ENCODE measurements at places on chromosomes 1 and 21. TPM values are rescaled to one million over a fixed set of nuclear protein-coding genes. Genes with fewer than 3 reads are reported as not detected.

GRCh38 chr1:39729030-39729429 lies 9.7 kb upstream of the PPIE start:
- DNase-seq = no peak

Gene CITED4
- total RNA-seq = 43.4 TPM

DNA sequence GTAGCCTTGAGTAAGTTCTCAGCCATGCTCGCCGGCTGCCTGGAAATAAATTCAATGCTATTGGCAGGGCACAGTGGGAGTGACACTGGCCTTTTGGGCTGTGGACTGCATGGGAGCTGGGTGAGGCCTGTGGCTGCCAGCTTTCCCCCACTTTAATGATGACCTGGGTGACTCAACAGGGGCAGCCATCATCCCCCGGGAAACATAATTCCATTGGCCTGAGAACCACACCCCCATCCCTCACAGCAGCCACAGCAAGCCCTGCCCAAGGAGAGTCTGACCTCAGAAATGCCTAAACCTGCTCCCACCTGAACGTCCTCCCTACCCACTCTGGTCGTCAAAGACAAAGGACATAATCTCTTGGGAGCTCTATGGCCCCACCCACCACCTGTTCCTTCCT lies 384.0 kb downstream of the LTN1 start:
- no peak for DNase-seq

DNA sequence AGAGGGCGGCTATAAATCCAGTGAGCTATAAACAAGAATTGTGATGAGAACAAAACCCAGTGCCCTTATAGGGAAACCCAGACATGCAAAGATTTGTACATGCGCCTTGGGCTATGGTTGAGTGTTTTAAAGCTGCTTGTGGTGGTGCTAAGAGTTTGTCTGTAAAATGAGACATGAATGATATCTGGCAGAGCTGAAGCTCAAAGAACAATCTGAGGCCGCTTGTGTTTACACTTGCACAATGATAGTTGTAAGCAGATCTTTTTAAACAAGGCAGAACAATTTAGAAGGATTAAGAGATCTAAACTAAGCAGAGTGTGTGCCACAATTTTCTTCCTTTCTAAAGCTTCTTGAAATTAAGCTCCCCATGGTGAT lies 80.4 kb upstream of the ADAMTS5 start:
- DNase-seq = no peak

Gene LDLRAD1
- total RNA-seq = not detected

Gene PLA2G2A
- not detected for total RNA-seq

DNA sequence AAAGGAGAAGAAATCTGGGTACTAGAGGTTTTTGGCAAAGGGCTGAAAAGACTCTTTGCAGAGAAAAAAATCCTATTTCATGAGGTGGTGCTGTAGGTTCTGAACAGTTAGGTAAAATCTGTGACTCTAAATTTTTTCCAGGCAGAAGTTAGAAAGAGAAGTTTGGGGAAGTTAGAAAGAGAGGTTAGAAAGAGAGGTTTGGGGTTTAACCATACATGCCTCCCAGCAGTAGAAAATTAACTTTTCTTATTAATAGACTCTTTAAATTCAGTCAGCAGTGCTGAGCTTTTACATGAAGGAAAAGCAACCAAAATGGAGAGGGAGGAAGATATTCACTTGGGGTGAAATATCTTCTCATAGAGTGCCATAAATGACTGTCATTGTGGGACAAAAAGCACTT lies 12.2 kb downstream of the AMY1C start:
- no peak for DNase-seq

DNA sequence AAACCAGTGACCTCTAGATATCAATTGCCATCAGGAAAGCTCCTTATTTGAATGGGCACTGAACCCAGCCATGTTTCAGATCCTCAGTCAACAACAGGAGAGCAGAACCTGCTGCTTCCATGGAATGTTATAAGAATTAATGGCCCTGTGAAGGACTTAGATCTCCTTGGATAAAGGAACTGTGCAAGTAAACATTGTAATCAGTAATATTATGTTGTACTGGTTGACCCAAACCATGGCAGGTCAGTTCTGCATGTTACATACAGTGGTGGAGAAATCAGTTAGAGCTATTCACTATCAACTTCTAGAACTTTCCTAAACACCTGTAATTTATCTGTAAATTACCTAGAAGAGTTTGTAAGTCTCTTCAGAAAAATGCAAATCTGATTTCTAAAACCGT lies 11.2 kb upstream of the CLDN8 start:
- DNase-seq = no peak

DNA sequence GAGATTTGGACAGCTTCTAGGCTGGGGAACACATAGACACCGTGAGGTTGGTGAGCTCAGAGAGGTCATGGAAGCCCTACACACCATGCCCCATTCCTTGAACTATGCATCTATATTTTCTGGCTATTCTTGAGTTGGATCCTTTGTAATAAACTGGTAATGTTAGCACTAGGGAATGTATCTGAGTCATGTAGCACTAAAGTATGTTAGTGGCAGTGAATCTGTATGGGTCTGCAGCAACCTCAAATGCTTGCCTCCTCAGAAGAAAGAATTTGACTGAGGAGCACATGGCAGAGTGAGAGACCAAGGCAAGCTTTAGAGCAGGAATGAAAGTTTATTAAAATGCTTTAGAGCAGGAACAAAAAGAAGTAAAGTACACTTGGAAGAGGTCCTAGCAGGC lies 43.7 kb upstream of the LRRC7 start:
- no peak for DNase-seq

DNA sequence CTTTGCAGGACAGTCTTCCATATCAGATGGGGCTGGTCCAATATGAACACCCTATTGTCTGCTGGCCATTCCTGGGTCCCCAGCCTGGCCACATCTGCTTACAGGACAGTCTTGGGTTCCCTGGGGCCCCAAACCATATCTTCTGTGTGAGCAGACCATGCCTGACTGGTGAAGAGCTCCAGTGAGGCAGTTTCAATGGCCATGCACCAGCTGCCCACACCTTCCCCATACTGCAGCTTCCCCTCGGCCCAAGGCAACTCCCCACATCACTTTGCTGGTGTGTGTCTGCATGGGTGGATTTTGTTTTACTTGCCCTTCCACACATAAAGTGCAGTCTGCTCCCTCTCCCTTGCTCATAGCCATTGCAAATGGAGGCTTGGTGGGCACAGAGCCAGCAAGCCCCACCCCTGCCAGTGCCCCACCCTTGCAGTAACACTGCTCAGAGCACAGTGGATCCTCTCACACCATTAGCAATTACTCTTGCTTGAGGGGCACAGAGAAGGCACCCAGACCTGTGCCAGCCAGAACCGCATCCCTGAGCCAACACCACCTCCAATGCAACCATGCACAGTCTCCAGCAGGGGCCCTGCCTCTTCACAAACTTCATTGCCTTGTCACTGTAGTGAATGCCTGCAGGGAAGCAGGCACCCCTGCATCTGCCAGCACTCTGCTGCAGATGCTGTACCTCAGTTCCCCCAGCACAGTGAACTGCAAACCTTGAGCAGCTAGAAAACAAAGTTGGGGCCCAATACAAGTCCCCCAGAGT lies 474.5 kb upstream of the BEND5 start:
- no peak for DNase-seq

DNA sequence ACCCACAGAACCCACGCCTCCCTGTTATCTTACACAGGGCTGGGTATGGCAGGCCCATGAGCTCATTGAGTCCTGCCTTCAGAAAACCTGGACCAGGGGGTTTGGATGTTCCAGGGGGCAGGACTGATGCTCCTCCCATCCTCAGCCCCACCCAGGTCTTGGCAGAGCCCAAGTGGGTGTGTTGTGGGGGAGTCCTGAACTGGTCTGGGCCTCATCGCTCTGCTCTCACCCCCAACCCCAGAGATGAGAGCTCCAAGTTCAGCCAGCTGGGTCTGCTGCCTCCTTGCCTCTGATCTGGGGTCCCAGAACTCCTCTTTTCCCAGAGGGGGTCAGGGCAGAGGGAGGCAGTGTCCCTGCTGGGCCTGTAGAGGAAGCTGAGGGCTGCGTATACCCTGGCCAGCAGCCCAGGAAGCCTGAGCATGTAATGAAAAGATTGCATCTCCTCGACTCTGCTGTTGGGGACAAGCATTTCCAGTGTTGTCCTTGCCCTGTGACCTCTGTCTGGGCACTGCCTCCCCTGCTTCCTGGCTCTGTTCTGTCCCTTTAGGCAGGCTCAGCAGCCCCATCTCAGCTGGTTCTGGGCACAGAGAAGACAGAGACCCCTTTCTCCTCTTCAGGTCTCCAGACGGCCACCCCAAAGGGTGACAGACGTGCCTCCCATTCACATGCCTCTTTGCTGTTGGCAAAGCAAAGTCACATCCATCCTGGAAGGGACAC lies 54.7 kb upstream of the EPS8L3 start:
- no peak for DNase-seq

Gene HFM1
- total RNA-seq = 0.94 TPM

DNA sequence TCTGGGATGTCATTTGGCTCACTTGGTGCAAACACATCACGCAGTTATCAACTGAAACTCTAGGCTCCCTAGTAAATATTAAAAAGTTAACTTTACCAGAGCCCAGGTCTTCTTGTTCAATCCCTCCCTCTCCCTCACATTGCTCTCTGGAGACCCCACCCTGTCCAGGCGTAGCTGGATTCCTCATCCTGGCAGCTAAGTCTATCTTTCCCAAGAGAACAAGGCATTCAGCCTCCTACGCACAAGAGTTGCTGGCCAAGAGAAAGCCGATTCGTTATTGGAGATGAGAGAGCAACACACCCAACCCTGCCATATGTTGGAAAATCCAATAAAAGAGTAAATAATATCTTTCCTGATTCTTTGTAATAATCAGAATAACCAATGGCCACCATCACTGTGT lies 117.9 kb downstream of the SLC30A10 start:
- DNase-seq = no peak

Gene OR2G6
- not detected for total RNA-seq

DNA sequence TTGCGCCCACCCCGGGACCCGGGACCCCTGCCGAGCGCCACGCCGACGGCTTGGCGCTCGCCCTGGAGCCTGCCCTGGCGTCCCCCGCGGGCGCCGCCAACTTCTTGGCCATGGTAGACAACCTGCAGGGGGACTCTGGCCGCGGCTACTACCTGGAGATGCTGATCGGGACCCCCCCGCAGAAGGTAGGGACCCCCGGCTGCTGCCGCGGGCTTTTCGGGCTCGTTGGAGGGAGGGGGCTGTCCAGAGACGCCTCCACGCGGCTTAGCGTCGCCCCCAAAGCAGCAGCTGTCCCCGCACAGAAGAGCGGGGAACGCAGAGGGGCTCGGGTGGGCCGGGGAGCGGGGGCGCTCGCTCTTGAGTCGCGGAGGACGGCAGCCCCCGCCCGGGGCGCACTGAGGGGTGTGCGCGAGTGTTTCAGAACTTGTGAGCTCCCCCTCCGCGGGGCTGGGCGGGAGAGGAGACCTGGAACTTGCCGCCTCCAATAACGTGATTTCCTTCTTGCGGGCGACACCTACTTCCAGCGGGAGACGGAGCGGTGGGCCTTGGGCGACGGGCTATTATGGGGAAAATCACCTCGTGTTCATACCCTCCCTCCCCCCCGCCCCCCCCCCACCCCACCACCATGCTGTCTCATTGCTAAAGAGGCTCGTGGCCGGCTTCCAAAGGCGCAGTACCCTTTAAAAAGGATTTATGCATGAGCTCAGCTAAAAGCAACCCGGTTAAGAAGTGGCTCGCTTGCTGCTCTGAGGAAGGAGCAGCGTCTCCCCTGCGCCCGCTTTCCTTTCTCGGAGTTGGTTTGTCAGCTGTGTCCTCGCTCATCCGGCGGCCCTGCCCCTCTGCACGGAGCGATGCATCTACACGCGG lies 664 bp downstream of the BACE2 start:
- no peak for DNase-seq
